T-helper 1 cell (primary cell): ENCODE measurements at places on chromosomes 2 and 18.

- DNase-seq = no peak
These were observed 7.7 kb downstream of the IGFBP5 start for GRCh38 chr2:216687646-216688045.

DNA sequence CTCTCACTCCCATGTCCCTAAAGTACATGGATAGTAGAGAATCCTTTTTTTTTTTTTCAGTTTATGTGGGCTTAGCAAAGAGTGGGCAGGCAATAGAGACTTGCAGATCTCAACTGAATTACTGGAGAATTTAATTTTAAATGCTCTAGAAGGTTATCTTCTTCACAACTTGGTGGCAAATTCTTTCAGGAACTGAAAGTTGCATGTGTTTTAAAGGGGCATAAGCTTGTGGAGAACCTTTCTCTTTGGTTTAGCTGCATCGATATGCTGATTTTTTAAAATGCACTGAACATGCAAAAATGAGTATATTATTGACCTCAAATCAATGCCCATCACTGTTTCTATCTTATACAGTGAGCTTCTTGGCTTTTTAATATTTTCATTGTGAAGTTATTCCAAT lies 24.9 kb upstream of the GALNT3 start:
- DNase-seq = no peak

- DNase-seq = no peak
These were observed 815 bp downstream of the CEBPZ start for GRCh38 chr2:37230581-37230980.

DNA sequence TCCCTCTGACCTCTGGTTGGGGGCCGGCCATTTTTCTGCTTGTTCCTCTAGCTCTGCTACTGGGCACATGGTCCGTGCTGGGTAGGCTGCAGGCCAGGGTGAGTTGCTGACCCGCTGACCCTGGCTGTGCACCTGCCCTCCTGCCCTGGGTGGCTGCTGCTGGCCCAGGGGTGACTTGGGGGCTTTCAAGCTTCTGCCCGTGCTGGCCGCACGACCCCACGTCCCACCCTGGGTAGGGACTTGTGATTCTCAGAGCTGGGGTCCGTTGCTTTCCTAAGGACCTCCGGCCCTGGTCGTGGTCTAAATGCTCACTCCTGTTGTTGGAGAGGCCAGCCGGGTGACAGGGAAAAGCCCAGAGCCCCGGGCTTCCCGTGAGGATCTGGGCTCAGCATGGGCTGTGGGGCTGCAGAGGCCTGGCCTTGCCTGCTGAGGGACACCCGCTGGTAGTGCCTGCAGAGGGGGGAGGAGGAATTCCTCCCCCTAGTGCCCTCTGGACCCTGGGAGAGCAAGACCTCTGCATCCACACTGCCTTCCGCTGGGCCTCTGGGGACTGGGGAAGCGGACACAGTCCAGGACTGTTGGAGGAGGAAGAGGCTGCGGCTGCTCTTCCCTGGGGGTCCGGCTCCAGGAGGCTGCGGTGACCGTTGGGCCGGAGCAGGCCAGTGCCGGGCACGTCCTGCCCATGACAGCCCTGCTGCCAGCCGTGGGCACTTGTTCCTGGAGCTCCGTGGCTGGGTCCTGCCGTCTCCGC lies 6.3 kb upstream of the GAL3ST2 start:
- no peak for DNase-seq

DNA sequence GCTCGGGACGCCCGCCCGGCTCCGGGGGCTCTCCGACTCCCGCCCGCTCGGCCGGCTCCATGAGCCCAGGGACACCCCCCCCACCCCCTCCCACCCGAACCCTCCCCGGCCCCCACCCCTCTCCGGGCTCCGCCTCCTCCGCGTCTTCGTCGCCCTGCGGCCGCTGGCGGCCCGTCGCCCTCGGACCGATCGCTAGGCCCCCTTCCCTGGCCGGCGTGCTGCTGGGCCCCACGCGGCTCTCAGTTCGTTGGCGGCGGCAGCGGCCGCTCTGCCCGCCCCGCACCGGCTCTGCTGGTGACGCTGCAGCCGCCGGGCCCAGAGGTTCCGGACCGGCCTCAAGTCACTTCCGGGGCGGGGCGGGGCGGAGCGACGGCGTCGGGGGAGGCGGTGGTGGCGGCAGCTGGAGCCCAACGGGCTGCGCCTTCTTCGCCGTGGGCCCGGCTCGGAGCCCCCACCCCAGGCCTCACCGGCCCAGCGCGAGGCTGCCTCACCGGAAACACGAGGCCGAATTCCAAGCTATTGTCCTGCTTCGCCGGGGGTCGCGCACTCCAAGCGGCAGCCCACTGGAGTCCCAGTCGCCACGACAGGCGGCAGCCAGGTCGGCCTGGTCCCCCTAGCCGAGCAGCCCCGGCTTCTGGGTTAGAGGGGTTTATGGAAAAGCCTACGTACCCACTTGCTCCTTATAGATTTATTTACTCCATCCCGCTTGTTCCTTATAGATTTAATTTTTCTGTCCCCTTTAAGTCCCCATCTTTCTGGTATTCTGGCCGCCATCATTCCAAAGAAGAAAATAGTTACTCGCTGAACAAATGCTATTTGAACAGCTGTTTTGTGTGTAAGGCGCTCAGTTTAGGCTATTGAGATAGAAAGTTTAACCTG lies at the start of gene PSME4:
Gene PSME4, minus strand, starts transcription at position 270 of the 879 bp plus-strand sequence. Its CDS starts 209 bp downstream, at position 61.
- DNase-seq = peak; percentile 92
